Fibroblast of skin of right quadriceps (primary cell): ENCODE measurements at places on chromosomes 13 and 19.

- peak; percentile 73 for DNase-seq
These were observed 26.8 kb upstream of the ALOX5AP start for GRCh38 chr13:30708541-30708940.

- DNase-seq: peak; percentile 6
These were observed 125.5 kb upstream of the TRPC4 start for GRCh38 chr13:37995092-37995491.

DNA sequence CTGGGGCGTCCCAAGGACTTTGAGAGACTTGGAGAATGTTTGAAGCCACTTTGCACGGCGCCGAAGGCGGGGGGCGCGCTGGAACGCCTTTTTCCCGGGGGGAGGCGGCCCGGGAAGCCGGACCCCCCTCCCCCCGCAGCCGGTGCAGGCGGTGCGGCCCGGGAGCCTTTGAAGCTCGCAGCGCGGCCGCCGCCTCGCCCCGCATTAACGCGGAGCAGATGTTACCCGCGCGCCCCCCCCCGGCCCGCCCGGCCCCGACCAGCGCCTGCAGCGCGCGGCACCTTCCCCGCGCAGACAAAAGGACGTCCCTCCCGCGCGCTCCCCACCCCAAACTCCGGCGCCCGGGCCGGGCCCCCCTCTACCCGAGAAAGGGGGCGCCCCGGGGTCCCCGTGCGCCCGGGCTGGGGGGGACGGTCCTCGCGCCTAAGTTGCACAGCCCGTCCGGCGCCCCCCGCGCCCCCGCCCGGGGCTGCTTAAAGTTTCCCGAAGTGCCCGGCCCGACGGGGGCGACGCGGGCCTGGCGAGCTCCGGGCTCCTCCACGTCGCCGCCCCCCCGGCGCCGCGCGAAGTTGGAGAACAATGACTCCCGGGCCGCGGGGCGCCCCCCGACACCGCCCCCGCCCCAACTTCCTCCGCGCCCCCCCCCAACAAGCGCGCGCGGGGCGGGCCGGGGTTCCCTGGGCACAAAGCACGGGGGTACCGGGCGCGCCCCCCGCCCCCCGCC, 685 bp downstream of the TCF3 start:
- DNase-seq: peak; percentile 42

GRCh38 chr13:112821340-112822055, 131.7 kb downstream of the ATP11A start:
- DNase-seq: no peak

DNA sequence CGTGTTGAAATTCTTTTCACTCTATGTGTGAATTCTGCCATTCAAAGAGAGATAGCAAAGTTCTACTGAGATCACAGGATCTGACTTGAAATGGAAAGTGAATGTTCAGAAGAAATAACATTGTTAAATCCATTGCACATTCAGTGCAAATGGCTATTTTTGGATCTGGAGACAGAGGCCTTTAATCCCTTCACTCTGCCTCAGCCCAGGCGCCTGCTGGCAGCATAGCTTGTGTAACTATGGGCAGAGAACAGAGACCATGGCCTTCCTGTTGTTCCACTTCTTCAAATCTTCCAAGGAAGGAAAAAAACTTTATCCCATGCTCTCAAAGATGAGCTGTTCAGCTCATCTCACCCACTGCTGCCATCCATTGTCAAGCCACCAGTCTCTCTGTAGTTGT, 265.4 kb downstream of the LMO7 start:
- no peak for DNase-seq

GRCh38 chr19:8306235-8307054, 1.7 kb downstream of the CD320 start:
- DNase-seq: no peak

- no peak for DNase-seq
These were observed 19.1 kb downstream of the TMEM150B start for GRCh38 chr19:55305983-55306562.

DNA sequence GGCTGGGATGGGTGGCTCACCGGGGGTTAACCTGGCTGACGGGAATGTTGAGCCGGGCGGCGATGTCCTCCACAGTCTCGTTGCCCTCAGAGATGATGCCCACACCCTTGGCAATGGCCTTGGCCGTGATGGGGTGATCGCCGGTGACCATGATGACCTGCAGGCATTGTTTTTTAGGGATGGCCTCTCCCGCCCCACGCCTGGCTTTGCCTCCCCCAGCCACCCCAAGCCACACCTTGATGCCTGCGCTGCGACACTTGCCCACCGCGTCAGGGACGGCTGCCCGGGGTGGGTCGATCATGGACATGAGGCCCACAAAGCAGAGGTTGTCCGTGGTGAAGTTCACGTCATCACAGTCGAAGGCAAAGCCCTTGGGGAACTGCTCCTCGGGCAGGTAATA, 16.1 kb downstream of the ATP1A3 start:
- no peak for DNase-seq

GRCh38 chr19:39497996-39498797, 550 bp upstream of the DLL3 start:
- peak; percentile 25 for DNase-seq

DNA sequence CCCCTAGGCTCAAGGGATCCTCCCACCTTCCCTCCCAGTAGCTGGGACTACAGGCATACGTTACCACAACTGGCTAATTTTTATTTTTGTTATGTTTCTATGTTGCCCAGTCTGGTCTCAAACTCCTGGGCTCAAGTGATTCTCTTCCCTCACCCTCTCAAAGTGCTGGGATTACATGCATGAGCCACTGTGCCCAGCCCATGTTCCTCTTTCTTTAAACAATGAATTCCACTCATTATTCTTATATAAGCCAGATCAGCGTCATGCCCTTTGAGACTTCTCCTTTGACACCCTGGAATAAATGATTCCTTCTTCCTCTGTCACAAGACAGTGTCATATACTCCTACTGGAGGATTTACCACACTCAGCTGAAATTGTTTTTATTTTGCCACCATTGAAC, 519.9 kb upstream of the SPRY2 start:
- DNase-seq: no peak

GRCh38 chr19:34365463-34366401, 736 bp downstream of the GPI start:
- no peak for DNase-seq

DNA sequence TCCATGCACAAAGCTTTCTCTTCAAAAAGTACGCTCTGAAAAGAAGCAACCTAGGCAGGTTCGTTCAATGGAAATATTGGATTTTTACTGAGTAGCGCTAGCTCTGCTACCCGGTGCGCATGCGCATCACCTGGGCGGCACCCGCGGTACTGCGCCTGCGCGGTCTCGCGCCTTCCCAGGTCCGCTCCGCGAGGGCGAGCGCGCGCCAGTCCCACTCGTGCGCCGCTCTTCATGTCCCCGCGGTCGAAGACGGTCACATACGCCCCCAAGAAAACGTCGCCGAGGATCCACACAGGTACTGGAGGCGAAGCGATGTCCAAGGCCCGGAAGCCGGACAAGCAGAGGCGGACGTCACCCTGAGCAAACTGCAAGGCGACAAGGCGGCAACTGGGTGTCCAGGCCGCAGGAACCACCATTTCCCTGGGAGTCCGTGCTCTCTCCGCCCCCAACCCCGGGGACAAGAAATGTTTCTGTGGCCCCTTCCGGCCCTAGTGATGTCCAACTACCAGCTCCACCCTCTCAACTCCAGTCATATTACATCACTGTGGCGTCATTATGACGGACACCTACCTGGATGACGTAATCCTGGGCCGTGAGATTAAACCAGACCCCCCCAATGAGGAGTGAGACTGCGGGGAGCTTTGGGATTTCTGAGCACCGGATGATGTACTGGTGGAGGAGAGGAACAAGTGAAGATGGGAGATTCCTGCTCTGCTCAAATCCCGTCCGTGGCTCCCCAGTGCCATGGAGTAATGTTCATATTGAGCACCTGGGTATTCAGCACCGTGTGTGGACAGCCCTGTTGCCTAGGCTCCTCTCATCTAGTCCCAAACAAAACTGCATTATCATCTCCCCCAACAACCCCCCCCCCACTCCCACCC, 4.8 kb upstream of the KCNC3 start:
- DNase-seq: peak; percentile 61

DNA sequence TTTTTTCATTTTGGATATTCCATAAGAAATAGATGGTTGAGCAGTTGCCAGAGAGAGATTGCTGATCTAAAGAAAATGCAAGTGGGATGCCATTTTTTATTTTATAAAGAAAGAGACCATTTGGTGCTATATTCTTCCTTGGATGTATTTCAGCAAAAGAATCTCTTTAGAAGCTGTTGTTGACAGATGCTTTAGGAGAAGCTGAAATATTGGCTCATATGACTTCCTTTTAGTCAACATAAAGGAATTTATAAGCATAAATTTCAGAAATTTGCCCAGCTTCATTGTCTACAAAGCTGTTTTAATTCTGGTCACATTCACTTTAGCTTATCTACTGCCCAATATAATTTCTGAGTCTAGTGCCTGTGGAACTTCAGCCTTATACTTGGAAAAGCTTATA, 36.9 kb downstream of the POLR1D start:
- peak; percentile 61 for DNase-seq

DNA sequence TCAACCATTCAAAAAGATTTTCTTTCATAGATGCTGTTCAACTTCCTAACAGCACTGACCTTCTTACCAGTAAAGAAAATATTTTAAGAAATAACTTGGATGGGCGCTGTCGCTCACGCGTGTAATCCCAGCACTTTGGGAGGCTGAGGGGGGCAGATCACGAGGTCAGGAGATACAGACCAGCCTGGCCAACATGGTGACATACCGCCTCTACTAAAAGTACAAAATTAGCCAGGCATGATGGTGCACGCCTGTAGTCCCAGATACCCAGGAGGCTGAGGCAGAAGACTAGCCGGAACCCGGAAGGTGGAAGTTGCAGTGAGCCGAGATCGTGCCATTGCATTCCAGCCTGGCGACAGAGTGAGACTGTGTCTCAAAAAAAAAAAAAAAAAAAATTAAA, 865.7 kb upstream of the SLC10A2 start:
- DNase-seq: no peak

- DNase-seq: peak; percentile 97
These were observed 7.4 kb upstream of the ESD start for GRCh38 chr13:46804391-46804815.

DNA sequence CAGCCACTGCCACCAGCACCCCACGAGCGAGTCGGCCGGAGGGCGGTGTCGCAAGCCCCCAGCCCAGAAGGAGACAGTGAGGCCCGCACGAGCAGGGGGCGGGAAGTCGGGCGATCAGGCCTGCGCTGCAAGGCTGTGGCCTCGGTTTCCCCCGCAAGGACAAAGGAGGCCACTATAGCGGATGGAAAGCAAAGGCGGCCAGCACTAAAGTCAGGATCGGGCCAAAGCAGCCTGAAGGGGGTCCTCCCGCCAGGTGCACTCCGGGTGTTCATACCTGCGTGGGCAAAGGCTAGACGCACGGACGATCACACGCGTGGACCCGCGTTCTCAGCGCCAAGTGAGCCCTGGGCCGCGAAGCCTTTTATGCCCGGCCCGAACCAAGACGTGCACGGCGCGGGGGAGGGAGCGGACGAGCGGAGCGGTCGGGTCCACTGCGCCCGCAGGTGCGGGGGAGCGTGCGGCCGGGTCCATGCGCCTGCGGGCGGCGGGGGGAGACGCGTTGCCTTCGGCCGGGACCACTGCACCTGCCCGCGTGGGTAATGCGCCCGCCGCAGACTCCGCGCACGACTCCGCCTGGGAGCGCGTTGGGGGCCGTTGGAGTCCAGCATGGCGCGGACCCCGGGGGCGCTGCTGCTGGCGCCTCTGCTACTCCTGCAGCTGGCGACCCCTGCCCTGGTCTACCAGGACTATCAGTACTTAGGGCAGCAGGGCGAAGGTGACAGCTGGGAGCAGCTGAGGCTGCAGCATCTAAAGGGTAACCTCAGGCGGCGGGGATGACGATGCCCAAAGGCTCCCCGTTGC, at the start of the genes PRDX2 and THSD8:
Gene PRDX2, minus strand, starts transcription at position 335 of the 801 bp plus-strand sequence. CDS start 539 bp downstream, outside the sequence.
Gene THSD8, plus strand, starts transcription at position 604 of the 801 bp plus-strand sequence. Its CDS starts 3 bp downstream, at position 607.
- DNase-seq: peak; percentile 69

- DNase-seq: no peak
These were observed 863.9 kb upstream of the GPC6 start for GRCh38 chr13:92362717-92363116.

GRCh38 chr13:59962343-59962742, 201.4 kb downstream of the DIAPH3 start:
- no peak for DNase-seq

DNA sequence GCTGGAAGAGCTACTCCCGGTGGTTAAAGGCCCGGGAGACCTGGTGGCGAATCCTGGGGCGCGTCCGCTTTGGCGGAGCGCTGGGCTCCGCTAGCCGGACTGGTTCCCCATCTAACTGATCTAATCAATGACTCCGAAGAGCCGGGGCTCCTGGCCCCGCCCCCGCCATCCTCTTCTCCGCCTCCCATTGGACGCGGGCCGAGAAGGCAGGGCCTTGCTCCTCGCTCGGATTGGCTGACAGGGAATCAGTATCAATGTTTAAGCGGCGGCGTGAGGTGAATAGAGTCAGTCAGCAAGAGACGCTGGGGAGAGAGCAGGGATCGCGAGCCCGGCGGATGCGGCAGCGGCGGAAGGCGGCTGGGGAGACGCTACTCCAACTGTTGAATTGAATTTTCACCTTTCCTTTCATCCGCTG, 1.7 kb upstream of the PCDH17 start:
- peak; percentile 94 for DNase-seq

- DNase-seq: no peak
These were observed 169.4 kb upstream of the CSNK1A1L start for GRCh38 chr13:37274569-37275497.

GRCh38 chr19:33075519-33075918, 5.5 kb upstream of the GPATCH1 start:
- no peak for DNase-seq

DNA sequence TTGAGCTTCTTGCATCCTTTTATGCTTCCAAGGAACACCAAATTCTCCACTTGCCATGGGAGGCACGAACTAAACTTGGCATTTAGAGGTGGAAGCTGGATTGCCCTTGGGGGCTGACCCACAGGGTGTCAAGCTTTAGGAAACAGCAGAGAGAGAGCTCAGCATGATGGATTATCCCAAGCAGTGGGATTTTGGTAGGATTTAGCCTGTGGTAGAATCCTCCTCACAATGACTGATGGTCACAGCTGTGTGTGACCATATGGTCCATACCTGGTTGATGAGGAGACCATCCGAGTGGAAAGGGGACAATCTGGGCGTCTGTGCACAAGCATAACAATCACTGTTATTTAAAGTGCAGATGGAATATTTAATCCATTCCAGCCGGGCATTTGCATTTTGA, 40.1 kb upstream of the PSG9 start:
- no peak for DNase-seq

DNA sequence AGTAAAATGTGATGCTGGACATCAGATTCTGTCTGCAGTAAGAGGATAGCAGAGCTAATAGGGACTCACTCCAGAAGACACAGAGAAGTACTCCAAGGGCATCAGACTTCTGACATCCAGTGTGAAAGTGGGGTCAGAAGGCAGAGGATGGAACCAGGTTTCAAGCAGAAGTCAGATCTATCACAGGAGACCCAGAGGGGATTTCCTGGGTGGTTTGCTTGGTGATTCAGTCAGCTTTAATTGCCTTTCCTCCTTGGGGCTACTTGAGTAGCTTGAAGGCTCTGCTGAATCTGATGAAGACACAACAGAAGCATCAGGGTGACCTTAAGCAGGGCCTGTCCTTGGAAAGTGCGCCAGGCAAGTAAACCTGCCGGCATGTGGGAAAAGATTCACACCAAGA, 300.6 kb downstream of the COG6 start:
- no peak for DNase-seq
